ENCODE measurements at places on chromosomes 5 and 9.

- no peak for DNase-seq
Observed at GRCh38 chr9:78040726-78041125, 9.1 kb upstream of the GNAQ start.

DNA sequence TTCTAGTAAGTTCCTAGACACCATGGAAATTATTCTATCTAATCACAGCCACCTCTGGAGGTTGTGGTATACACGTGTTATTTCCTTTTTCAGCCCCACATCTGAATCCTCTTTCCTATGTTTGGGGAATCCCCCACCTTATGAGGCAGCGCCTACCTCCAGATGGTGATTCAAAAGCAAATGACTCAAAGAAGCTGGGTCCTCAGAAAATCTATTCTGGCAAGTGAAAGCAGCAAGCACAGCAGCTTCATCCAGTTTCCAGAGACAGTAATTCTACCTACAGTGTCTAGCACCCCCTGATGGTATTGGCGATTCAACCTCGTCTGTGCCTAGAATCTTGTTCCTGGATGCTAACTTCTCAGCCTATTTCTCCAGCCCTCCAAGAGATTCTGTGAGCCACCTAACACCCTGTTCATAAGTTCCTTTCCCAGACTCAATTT, 43.0 kb downstream of the STRBP start:
- DNase-seq = peak; percentile 45

- peak; percentile 78 for DNase-seq
Observed at GRCh38 chr9:108835831-108836230, 20.0 kb downstream of the ACTL7B start.

GRCh38 chr9:125959315-125959714, 212.1 kb downstream of the PBX3 start:
- DNase-seq = no peak

DNA sequence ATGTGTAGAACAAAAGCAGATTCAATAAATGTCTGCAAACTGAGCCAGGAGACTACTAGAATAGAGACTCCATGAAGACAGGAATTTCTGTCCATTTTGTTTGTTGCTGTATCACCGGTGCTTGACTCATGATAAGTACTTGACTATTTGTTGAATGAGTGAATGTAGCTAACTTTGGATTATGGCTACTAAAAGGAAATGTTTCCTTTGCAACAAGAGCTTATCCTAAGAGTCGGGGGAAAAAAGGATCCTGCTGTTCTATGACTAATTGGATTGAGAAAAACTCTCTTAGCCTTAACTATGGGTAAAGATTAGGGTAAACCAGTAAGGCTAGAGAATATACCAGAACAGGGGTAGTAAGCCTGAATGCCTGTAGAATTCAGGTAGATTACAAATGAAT, 3.5 kb downstream of the PAIP1 start:
- DNase-seq = peak; percentile 15

All from PC-3 (cell line).